ENCODE measurements at places on chromosomes 11 and 22.

- H3K4me1 ChIP-seq = peaks cover 14% of the 10 kb centered on the region
- no peak for DNase-seq
- H3K36me3 ChIP-seq = no peaks in the 10 kb centered on the region
These were observed 67.5 kb downstream of the GAB2 start for GRCh38 chr11:78350091-78350645.

- DNase-seq = no peak
- peaks cover 38% of the 10 kb centered on the region for H3K4me1 ChIP-seq
- H3K36me3 ChIP-seq = peaks cover 27% of the 10 kb centered on the region
- H3K27me3 ChIP-seq = peaks cover 52% of the 10 kb centered on the region
These were observed at the start of gene DRD4 for GRCh38 chr11:636511-637332. DRD4 (plus strand) TSS chr11:637269; CDS start chr11:637305, 36 bp downstream.

- H3K27ac ChIP-seq = peak overlapping the region; percentile 98
- peaks cover 30% of the 10 kb centered on the region for H3K4me1 ChIP-seq
These were observed 1.1 kb downstream of the CAVIN3 start for GRCh38 chr11:6319001-6319703.

- H3K27me3 ChIP-seq = no peaks in the 10 kb centered on the region
- no peak for DNase-seq
These were observed 12.8 kb downstream of the NFAM1 start for GRCh38 chr22:42419243-42419881.

- H3K36me3 ChIP-seq = no peaks in the 10 kb centered on the region
- no peak for DNase-seq
- peaks cover 2% of the 10 kb centered on the region for H3K27me3 ChIP-seq
These were observed 811.4 kb downstream of the BRD1 start for GRCh38 chr22:49015993-49016908.

DNA sequence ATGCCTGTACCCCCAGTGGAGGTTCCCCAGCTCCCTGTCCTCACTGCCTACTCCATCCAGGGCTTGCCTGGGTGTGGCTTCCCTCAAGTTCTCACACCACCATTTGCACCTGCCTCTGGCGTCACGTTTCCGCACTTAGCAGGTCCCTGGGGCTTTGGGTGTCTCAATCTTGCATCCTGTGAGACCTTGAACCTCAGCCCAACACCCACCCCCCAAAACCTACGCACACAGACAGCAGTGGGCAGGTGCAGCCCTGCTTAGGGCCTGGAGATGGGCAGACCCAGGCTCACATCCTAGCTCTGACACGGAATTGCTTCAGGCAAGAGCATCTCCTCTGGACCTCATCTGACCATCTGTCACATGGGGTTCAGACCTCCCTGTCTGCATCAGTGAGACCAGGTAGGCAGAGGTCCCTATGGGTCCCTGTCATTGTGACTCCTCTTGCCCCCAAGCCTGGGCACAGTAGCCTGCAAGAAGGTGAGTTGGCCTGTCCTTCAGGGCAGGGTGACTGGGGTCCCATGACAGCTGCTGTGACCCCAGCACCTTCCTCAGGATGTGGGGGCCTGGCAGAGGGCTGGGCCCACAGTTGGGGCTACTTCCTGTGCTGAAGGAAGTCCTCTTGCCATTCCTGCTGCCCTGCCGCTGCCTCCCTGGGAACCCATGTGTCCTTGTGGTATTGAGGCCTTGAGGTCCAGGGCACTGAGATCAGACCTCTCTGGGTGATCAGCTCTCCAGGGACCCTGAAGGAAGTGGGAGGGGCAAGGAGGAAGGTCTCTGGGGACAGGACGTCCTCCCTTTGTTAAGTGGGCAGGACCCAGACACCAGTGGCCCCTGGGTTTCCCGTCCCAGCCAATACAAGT lies 2.0 kb downstream of the SIPA1 start:
- no peak for DNase-seq
- H3K4me3 ChIP-seq = peak overlapping the region; percentile 5
- no peaks in the 10 kb centered on the region for H3K27me3 ChIP-seq
- peaks cover 65% of the 10 kb centered on the region for H3K4me1 ChIP-seq
- peak overlapping the region; percentile 61 for H3K27ac ChIP-seq
- peaks cover 60% of the 10 kb centered on the region for H3K36me3 ChIP-seq

All from spinal cord (tissue), 10 donors.